ENCODE measurements at places on chromosomes 12 and 14.

DNA sequence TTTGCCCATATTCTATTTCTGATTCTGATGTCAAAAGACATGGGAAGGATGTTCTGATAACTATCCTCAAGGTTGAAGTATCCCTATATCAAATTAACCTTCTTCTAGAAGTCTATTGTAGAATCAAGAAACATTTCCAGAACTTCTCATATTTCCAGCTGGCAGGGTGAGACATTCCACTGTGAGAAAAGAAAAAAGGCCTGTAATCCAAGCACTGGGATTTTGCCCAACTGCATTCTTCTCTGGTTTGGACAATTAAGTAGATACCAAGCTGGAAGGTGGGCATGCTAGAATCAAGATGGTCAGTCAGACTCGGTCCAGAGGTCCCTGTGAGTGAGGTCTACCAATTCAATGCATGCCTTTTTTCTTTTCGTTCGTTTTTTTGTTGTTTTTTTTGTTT is 60.9 kb downstream of the MAP3K9 start:
- DNase-seq: no peak

DNA sequence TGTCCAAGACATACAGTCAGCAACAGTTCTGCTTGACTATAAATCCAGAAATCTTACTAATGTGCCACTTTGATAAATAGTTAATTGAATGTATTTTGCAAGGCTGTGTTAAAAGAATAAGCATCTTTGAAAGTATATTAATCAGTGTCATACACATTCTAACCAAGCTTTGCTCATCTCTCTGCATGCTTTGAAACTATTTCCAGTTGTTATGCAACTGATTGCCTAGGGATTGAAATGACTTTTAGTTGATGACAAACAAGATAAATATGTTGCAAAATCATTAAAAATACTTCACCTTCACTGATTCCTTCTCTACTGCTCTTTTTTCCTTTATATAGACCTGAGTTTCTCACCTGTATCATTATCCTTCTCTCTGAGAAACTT is 91.3 kb downstream of the AEBP2 start:
- DNase-seq: no peak

DNA sequence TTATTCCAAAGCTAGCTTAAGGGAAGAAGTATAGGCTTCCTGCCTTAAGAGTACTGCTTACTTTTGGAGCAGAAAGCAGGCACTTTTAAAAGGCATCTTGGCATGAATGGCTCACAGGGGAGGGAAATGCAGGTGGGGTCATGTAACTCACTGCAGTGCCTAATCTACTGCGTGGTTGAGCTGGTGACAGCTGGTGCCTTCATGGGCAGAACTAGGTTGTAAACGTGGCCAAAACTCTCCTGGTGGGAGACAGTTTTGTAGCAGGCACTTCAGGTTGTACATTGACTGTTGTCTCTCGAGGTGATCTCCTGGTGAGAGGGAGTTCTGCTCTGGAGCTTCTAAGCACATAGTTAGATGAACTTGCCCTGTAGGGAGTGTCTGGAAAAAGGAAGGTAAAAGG is 962.5 kb downstream of the DIO2 start:
- DNase-seq: no peak

DNA sequence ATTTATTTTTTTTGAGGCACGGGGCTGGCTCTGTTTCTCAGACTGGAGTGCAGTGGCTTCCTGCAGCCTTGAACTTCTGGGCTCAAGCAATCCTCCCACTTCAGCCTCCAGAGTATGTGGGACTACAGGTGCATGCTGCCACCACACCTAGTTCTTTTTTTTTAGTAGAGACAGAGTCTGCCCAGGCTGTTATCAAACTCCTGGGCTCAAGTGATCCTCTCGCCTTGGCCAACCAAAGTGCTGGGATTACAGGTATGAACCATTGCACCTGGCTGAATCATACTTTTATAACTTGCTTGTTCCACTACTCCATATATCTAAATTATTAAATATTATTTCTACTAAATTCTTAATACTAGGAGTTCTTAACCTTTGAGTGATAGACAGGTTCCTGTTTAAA is 111.6 kb downstream of the BTG1 start:
- no peak for DNase-seq

DNA sequence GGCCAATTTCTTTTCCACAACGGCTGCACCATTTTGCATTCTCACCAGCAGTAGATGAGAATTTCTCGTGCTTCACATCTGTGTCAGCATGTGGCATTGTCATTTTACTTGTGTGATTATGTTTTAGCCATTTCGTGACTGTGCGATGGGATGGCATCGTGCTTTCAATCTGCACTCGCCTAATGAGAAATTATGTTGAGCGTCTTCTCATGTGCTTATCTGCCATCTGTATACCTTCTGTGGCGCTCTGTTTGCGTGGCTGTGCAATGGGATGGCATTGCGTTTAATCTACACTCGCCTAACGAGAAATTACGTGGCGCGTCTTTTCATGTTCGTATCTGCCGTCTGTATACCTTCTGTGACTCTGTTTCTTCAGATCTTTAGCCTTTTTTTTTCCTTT is 14.9 kb upstream of the GPR132 start:
- no peak for DNase-seq

GRCh38 chr14:61565181-61565580 is 130.1 kb upstream of the HIF1A start:
- DNase-seq: no peak

DNA sequence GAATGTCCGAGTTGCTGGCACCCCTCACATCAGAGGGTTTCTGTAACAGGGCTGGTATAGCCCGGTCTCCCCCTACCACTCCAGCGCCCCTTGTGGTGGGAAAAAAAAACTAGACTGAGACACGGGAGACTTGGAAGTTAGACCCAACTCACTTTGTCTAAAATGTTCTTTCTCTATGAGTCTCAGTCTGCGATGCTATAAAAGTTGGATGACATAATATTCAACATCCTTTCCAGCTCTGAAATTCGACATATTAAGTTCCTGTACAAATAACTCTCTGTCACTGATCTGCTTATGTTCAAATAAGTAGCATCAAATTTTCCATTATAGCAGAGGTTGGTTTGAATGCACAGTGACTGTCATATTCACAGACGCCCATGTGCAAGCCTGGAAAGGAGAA is 25.7 kb upstream of the TC2N start:
- no peak for DNase-seq

GRCh38 chr14:70442750-70443149 is 9.2 kb upstream of the ADAM21 start:
- no peak for DNase-seq

DNA sequence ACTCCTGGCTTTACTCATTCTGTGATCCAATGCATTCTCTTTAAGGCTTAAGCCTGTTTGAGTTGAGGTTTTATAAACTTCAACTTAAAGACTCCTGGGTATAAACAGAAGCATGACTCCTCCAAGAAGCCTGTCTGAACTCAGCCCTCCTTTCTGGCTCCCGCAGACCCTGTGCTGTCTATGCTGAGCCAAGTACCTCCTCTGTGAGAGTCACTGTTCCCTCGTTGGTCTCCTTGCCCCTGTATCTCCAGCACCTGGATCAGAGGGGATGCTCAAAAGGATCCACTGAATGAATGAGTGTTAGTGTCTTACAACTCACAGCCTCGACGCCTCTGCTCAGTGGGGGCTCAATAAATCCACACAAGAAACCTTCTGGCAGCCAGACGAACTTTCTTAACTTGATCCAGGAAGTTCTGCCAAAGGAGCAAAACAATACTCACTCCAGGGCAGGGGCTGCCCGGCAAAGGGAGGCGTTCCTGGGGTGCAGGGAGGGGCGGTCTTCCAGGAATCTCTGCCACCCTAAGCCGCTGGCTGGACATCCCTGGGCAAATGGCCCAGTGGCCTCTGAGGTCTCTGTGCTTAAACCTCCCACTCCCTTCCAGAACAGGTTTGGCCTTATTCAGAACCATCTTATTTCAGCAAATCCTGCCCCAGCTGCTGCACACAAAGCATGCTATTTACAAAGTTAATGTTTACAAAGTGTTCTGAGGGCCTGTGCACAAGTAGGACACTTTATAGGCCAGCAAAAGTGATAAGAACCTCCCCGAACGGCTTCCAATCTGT is 32.9 kb downstream of the MAP1LC3B2 start:
- DNase-seq: no peak

DNA sequence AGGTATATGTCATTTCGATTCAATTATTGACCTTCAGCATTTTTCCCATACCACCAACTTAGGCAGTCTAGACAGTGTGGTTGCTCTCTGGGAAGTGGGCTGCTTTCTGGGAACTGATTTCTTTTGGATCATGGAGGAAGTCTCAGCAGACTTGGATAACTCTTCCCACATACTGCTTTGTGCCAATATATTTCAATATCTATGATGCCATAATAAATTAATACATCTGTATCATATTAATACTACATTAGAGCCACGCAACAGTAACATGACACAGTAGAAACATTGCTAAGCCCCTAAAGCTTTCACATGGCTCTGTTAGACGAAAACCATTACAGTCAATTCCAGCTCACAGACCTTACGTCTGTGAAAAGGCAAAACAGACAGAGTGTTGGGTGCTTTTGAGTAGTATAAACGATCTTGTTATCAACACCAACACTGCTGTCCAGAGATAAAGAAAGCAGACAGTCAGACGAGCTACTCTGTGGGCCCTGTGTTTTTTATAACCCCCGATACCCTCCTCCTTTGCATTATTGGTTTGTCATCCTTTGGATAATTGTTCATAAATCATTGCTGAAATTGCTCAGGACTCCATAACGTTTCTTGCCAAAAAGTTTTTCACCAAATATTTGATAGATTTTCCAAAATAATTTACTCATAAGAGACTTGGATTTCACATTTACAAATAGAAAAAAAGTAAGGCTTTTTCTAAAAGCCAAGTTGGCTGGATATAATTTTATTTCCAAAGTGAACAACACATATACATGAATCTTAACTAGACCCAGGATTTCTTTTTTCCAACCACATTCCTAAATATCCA is 439.7 kb downstream of the ADAMTS20 start:
- DNase-seq: no peak

- no peak for DNase-seq
These were observed 388.5 kb upstream of the MIS18BP1 start for GRCh38 chr14:45641541-45641940.

DNA sequence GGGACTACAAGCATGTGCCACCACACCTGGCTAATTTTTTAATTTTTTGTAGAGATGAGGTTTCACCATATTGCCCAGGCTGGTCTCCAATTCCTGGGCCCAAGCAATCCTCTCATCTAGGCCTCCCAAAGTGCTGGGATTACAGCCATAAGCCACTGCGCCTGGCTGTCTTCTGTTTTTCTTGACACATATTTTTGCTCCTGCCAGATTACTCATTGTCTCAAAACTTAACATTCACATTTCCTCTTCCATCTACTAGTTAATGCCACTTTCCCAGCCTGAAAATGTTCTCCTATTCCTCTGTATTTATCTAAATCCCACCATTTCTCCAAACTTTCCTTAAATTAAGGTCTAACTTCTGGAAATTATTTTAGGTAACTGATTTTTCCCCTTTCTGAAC is 36.2 kb upstream of the KCNH3 start:
- DNase-seq: no peak

- DNase-seq: no peak
These were observed 25.6 kb upstream of the SLC2A3 start for GRCh38 chr12:7961395-7962178.

GRCh38 chr14:32623300-32624093 is 294.4 kb downstream of the AKAP6 start:
- DNase-seq: no peak

GRCh38 chr14:89531661-89532335 is 114.8 kb upstream of the FOXN3 start:
- no peak for DNase-seq

DNA sequence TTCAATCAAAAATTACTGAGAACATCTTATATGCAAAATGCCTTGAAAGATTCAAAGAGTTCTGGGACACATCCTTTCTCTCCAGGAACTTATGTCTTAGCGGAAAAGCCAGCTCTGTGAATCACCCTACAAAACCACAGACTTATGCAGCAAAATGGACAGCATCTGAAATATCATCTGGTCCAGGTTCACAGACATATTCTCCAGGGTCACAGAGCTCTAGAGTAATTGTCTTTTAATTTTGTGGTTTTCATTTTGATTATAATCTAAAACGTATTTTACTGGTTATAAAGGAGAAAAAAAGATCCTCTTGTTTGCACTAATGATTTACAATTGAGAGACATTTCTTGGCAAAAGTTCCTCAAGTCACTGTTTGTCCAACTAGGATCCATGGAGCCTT is 246.2 kb downstream of the MSRB3 start:
- no peak for DNase-seq
